ENCODE measurements at places on chromosomes 13 and 19.

DNA sequence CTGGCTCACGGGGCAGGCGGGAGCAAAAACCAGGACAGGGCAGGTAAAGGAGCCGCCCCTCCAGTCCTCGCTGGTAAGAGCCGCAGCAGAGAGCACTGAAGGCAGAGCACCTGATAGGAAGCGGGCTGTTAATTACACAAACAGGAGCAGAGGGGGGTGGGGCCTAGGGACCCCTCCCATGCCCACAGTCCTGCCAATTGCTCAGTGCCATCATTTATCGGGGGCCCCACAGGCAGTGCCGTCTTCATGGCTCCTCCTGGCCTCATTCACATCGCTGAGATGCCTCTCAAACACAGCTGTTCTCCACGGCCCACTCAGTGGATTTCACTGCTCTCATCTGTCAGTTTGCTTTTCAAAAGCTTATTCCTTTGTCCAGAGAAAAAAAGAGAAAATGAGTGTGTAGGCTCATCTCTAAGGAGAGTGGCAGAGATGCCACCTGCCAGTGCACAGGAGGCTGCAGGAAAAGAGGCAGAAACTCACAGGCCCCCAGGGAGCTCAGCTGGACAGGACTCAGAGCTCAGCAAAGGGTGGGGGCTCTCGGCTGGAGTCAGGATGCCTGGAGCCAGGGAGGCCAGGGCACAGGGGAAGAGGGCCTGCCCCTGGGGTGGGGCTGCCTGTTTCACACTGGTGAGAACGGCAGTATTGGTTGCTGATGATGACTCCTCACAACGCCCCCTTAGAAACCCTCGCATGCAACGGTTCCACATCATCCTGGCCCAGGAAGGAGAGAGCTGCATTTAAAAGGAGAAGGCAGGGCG is 174.6 kb downstream of the COL4A1 start:
- no peak for DNase-seq

GRCh38 chr19:32674931-32675719 is at the start of gene ANKRD27:
ANKRD27 (minus strand) TSS chr19:32675180; CDS start chr19:32659015, 16,165 bp downstream.
- peak; percentile 99 for DNase-seq

DNA sequence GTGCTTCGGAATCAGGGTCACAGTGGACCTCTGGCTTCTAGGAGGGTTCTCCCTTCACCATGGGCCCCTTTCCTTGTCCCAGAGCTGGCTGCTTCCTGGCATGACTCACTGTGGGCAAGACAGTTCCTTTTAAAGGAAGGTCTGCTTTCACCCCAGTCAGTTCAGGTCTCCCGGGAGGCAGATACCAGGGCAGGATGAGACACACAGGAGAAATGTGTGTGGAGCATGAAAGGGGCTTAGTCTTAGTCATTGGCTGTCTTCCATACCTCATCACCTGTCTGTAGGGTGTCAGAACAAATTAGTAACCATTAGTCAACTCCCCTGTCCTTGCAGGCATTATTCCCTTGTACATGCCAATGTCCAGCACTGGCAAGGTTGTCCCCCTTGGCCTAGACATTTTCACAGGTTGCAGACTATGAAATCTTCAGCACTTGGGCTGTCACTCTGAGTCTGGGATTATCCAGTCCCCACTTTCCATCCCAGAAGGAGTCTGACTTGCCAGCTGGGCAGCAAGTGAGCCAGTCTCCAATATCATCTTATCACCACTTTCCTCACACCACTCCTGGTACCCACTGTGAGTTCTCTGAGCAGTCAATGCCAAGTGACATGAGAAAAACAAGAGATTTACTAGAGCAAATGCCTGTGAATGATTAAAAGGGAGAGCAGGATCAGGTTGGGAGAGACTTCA is 76.8 kb upstream of the MEDAG start:
- no peak for DNase-seq

DNA sequence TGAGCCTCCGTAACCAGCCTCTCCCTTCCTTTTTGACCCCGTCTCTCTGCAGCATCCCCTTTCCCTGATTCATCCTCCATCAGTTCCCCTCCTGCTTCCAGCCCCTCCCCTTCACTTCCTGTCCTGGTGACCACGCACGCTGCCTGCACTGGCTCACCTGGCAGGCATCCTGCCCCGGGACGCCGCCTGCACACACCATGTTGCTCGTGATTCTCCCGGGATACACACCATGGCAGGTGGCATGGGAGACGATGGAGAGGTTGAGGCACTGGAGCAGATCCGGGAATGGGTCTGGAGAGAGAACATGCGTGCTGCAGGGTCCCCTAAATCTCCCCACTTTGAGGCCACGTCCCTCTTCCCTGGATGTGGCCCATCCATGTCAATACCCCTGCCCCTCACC is 4.2 kb downstream of the KLK12 start:
- DNase-seq = no peak

GRCh38 chr13:113002206-113002912 is 33.3 kb downstream of the MCF2L start:
- DNase-seq = no peak

- no peak for DNase-seq
Observed at GRCh38 chr19:2970201-2970835, 7.0 kb upstream of the TLE6 start.

- peak; percentile 76 for DNase-seq
Observed at GRCh38 chr19:14114854-14115253, 2.7 kb downstream of the PRKACA start.

DNA sequence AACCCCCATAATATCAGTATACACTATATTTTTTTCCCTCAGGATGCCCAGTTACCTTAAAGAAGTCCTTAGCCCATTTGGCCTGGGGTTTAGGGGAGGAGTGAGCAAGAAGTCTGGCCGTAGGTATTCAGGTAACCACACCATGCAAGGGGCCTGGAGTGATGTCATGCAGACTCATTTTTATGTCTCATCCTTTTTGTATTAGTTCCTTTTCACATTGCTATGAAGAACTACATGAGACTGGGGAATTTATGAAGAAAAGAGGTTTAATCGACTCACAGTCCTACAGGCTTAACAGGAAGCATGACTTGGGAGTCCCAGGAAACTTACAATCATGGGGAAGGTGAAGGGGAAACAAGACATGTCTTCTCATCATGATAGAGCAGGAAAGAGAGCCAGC is 12.2 kb downstream of the TPP2 start:
- DNase-seq = no peak

GRCh38 chr19:48419158-48419920 is 25.9 kb downstream of the GRIN2D start:
- peak; percentile 89 for DNase-seq

DNA sequence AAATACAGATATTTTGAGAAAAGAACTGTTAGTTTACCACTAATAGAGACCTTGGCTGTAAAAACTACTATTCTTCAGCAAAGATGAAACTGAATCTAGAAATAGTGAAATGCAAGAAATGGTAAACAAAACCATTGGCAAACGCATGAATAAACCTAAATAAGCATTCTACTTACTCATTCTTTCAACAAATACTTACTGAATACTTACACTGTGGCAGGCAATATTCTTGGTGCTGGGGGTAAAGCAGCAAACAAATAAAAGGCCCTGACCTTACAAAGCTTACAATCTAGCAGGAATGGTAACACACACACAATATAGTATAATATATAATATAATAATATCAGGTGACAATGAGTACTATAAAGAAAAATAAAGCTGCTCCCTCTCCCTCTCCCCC is 38.7 kb downstream of the KATNAL1 start:
- no peak for DNase-seq

GRCh38 chr19:14203177-14203576 is 2.8 kb downstream of the ADGRL1 start:
- no peak for DNase-seq

- no peak for DNase-seq
Observed at GRCh38 chr13:74062933-74063332, 71.3 kb downstream of the KLF12 start.

DNA sequence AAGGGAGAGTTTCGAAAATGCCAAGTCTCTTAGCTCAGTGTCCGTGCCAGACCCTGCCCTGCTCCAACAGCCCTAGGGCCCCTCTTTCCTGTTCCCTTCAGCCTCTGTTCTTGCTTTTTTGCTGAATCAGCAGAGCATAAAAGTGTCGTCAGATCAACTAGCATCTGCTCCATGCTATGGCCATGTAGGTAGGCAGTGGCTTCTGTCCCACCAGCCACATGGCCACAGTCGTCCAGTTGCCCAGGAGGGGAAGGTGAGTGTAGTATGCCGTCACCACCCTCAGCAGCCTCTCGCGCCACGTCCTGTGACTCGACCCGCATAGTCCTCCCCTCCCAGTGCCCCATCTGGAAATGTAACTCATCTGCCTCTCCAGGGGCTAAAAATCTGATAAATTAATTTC is 50.9 kb upstream of the ATP11A start:
- no peak for DNase-seq

GRCh38 chr13:31172535-31172934 is 10.8 kb upstream of the HSPH1 start:
- DNase-seq = no peak

DNA sequence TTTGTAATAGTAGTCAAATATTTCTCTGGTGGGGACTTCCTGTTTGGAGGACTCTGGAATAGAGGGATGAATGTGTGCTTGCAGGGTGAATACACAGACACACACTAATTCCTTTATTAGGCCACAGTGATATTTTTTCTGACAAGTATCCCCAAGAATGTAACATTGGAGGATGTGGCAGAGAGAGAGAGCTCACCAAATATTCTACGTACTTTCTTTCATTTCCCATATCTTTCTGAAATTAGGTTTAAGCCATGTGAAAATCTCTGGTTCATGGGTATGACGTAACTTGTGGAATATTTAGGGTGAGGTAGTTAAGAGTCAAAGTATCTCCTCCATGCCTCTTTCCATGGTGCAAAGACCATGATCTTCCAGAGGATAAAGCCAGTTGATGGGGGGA is 463.4 kb downstream of the DIAPH3 start:
- no peak for DNase-seq

- no peak for DNase-seq
Observed at GRCh38 chr13:50916701-50917184, 7.2 kb downstream of the RNASEH2B start.

Measured in activated CD8-positive, alpha-beta memory T cell treated with anti-CD3 and anti-CD28 coated beads, Interleukin-2, amount 50 U/mL, for 48 hours (primary cell).